ENCODE measurements at places on chromosomes 4 and X.

DNA sequence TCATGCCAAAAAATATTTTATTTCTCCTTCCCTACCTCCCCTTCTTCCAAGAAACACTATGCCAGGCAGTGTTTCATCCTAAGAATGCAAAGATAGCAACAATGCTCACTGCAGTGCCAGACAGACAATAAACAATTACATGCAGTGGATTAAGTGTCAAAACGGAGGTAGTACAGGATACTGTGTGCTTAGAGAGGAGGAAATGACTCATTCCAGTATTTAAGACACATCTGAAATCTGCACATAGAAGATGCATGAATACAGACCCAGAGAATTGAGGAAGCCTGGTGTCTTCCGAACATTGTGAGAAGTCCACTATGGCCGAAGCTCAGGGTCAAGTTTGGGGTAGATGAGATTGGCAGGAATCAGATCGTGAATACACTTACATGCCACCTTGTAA, 326.4 kb downstream of the PPP3CA start:
- no peak for DNase-seq

- DNase-seq: no peak
These were observed 75.9 kb upstream of the LSM6 start for GRCh38 chr4:146099585-146099984.

DNA sequence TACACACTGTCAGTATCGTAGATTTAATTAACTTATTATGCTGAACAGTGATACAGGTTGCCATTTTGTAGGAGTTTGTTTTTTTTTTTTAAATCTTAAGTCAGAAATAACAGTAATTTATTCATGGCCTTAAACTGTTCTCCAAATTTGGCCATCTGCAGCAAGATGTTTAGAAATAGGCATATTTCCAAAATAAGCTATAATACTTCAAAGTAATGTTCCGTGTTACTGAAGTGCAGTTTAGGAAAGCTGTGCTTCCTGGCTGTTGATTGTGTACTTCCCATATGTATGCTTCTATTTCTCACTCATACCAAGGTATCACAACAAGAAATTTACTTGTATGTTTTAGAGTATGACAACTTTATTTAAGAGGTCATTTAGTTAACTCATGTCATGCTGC, 28.9 kb downstream of the CPEB2 start:
- no peak for DNase-seq

DNA sequence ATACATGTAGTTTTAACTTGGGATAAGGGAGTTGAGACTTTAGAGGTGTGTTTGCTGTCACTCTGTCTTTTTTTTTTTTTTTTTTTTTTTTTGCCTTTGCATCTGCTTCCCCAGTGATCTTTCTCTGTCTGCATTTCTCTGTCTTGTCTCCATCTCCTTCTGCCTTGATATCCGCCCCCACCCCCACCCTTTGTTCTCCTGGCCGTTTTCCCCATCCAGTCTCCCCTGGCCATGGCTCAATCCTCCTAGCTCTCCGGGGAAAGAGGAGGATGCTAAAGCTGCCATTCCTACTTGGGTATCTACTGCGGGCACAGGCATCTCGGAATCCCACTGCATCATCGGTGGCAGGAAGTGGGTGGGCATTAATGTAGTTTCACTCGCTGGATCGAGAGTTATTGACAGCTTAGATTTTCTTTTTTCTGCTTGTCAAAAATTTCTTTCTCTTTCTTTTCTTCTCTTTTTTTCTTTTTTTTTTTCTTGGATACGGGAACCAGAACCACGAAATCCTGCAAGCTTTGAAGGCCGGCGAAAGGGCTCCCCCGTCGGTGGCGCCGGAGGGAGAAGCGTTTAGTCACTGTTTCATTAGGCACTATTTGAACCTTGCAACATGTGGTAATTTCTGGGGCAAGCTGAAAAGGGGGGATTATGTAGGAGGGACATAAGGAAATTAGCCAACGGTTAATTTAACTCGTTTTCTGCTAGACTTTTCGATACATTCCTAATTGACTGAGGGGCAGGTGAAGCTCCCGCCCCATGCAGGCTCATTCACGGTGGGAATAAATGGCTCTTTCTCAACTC, 8.2 kb downstream of the GSX2 start:
- no peak for DNase-seq

DNA sequence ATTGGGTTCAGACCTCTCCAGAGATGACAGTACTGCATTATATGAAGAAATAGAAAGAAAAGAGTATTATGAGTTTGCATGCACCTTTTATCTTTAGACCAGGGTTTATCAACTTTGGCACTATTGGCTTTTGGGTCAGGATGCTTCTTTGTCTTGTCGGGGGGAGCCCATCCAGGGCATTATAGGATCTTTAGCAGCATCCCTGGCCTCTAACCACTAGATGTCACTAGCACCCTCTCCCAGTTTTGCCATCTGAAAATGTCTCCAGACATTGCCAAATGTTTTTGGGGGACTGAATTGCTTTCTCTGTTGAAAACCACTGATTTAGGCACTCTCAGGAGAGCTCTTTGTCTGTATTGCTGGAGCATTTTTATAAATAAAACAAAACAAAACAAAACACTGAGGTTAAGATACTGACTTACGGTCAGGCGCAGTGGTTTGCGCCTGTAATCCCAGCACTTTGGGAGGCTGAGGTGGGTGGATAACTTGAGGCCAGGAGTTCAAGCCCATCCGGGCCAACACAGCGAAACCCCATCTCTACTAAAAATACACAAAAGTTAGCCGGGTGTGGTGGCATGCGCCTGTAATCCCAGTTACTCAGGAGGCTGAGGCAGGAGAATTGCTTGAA, 23.6 kb downstream of the CA5B start:
- no peak for DNase-seq

- DNase-seq: no peak
These were observed 26.9 kb downstream of the GK2 start for GRCh38 chr4:79381161-79381560.

- no peak for DNase-seq
These were observed 828 bp downstream of the MCUB start for GRCh38 chr4:109560687-109561461.

GRCh38 chr4:3310301-3311094, 17.7 kb downstream of the RGS12 start:
- DNase-seq: no peak

GRCh38 chrX:25873196-25873595, 264.9 kb upstream of the MAGEB18 start:
- no peak for DNase-seq

GRCh38 chrX:14618177-14618965, 89.0 kb downstream of the GLRA2 start:
- no peak for DNase-seq

DNA sequence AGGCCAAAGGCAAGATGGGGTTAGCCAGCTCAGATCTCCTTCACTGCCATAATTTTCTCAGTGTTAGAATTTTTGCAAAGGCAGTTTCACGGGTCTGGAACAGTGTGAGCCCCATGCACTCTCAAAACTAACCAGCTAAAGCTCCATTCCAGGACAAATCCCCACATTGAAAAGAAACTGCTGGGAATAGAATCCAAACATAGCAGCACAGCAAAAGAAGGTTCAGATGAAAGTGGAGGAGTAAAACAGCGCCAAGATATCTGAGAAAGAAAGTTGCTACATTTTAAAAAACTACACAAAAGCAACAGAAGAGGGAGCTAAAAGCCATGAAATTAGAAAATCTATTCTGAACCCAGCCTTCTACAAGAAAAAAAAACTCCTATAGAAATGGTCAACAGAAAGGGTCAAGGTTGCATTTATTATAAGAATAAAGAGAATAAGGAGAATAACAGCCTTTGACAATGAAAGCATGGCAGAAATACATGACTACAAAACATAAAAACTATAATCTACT, 39.6 kb upstream of the SLC7A3 start:
- no peak for DNase-seq

DNA sequence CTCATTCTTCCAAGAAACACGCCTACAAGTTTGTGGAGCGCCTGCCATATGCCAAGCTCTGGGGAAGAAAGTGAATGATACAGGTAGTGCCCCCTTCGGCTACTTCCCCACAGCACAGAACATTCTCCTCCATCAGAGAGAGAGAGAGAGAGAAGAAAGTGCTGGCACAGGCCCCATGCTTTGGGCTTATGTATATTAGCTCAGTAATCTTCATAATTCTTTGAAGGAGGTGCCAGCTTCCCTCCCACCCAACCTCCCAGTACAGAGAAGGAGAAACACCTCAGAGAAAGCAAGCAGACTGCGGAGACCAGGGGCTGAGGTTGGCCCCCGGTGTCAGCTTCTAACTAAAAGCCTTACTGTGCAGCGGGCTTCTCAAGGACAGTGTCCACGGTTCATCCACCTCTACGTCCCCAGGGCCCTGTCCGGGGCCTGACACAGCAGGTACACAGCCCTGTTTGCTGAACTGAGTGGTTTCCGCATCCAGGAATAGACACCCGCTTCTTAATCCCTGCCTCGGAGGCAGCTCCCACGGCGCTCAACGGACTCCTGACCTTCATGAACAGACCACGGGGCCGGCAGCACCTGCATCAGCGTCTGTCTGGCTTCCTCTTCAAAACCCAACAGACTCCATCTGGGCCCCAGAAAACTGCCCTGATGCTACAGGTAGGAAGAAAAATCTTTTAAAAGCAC, 50.2 kb downstream of the JAKMIP1 start:
- DNase-seq: no peak

DNA sequence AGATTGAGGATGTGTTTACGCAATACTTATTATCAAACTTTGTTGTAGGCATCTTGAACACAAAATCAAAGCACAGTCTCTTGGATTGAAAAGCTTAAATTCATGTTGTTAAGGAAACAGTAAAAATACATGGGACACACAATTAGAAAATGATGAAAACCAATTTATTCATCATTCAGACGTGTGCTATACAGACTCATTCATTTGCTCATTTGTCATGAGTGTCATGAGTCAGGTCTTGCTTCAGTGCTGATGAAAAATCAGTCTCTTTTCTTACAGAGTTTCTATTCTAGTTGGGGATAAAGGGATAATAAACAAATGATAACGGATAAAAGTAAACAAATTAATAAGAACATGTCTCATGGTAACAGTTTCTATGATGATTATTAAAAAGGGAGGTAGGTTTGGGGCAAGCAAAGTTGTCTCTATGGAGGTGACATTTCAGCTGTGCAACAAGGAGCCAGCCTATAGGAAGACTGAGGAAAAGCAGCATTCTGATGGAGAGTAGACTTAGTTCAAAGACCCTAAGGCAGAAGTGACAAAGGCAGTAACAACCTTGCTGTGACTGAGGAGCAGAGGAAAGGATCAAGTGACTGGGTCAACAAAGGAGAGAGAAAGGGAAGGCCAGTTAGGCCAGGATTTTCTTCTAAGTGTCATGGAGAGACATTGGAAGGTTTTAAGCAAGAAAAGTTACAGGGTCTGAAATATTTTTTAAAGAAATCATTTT, 224.0 kb upstream of the HHIP start:
- no peak for DNase-seq

DNA sequence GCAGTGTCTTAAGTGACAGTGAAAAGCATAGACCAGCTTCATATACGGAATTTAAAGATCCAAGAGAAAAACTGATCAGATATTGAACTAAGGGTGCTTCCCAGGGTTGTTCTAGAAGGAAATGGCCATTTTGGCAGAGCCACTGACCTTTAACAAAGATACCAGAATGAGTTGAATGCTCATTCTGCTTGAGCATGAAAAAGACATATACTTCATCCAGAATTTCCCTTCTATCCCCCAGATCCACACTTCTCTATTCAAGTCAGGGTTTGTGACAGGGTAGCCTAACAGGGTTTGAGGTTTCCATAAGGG, 45.6 kb upstream of the FAM9C start:
- no peak for DNase-seq

- no peak for DNase-seq
These were observed 60.8 kb downstream of the ZNF732 start for GRCh38 chr4:244471-244870.

DNA sequence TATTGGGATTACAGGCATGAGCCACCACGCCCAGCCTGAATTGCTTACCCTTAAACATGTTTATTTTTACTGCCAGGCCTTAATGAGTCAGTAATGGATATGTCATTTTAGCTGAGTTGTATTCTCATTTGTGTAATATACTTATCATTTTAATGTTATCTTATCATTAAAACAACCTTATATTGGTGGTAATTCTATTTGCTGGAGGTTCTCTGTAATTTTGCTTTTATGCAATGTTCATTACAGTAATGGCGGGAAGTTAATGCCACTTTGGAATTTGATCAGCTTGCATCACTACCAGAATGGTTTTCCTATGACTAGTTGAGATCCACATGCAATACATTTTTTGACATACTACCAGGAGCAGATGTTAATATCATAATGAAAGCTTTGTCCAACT, 6.3 kb upstream of the PGAM4 start:
- no peak for DNase-seq

DNA sequence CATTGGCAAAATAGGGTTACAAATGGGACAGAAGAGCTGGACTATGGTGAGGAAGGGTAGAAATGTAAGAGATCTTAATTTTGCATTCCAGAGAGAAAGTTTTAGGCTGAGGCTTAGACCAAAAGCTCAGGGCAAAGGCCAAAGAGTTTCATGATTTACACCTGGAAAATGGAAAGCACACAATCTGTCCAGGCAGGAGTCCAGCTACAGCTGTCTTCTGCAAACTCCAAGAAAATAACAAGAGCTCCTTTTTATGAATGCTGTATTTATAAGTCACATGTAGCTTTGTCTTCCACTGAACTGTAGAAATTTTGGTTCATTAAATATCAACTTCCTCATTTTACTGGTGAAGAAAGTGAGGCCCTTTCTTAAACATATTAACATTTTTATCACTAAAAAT, 288.0 kb upstream of the ATOH1 start:
- DNase-seq: no peak

DNA sequence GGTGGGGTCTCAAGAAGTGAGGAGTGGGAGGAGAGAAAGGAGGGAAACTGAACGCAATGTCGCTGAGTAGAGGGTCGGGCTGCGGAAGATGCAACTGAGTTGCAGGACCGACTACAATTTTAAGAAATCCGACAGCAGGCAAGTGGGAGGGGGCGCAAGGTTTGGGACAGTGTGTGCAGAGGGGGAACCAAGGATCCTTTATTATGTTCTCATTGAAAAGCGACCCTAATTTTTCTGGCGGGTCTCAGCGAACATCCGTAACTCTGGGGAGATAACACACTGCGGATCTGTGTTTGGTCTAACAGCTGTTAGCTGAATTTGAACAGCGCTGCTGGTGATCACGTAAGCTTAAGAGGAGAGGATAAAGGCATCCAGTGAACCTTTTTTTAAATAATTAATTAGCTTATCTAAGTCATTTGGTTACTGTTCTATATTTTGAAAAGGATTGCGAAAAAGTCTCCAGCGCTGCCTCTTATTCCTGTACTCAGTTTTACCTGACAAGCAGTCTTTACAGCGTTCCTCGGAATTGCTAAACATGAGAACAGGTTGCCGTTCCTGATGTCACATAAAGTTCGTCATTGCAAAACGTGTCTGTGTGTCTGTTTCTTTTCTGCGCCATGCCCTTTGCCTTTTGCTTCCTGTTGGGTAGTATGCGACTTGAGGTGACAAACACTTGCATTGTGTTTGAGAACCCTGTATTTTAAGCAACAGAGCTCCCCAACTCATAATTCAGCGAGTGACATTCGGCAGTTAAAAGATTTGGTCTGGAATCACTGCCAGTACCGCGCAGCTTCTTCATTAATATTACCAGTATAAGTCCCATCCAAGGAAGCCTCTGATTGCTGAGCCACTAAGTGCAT, 1.3 kb downstream of the HTR2C start:
- DNase-seq: no peak

- DNase-seq: no peak
These were observed 320.5 kb upstream of the EMCN start for GRCh38 chr4:100838286-100838685.

GRCh38 chr4:130131536-130131935, 1035.6 kb downstream of the C4orf33 start:
- DNase-seq: no peak

GRCh38 chrX:3384327-3384726, 37.9 kb upstream of the MXRA5 start:
- DNase-seq: no peak

- no peak for DNase-seq
These were observed 80.2 kb downstream of the CRMP1 start for GRCh38 chr4:5812506-5813229.
